ENCODE measurements at places on chromosomes 7 and 10. TPM values are rescaled to one million over a fixed set of nuclear protein-coding genes. Genes with fewer than 3 reads are reported as not detected.

- DNase-seq, result no peak
These were observed 63.6 kb downstream of the ANKRD7 start for GRCh38 chr7:118288098-118288497.

Gene MMP21
- not detected for total RNA-seq

DNA sequence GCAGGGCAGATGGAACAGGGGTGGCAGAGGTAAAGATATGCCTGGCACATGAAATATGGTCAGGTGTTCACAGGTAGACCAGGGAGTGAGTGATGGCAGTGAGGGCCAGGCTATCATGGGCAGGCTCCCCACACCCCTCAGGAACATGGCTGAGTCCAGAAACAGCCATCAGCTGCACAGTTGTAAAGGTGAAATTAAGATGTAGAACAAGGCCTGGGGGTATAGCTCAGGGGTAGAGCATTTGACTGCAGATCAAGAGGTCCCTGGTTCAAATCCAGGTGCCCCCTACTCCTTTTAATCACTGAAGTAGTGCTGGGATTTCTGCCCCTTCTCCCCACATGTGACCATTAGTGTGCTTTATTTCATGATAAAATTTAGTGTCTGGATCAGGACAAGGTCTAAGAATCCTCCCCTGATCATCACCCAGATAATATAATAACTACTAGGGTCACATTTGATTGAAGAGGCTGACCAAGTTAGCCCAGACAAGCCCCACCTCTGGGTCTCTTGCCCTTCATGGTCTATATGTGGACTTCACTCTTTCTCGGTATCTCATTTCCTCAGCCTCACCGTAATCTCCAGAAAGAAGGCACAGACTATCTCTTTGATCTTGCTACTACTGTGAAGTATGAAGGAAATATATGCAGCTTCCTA, 69.0 kb downstream of the ZNF783 start:
- DNase-seq, result no peak

DNA sequence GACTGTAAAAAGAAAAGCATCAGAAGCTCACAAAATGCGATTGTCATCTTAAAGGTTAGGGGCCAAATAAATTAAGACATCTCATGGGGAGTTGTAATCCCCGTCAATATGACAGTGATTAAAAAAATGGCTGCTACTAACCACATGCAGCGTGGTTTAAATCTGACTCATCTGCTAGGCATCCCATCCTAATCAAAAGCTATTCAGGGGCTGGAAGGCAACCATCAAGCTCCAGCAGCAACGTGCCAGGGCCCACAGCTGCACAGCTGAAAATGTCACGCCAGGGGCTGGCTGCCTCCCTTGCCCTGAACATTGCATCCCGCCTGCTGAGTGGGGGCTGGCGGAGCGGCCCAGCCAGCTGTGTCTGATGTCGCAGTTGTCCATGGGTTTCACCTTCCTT, 66.3 kb upstream of the FRMD4A start:
- no peak for DNase-seq

GRCh38 chr7:122291189-122291588, 13.4 kb downstream of the FEZF1 start:
- DNase-seq, result no peak

DNA sequence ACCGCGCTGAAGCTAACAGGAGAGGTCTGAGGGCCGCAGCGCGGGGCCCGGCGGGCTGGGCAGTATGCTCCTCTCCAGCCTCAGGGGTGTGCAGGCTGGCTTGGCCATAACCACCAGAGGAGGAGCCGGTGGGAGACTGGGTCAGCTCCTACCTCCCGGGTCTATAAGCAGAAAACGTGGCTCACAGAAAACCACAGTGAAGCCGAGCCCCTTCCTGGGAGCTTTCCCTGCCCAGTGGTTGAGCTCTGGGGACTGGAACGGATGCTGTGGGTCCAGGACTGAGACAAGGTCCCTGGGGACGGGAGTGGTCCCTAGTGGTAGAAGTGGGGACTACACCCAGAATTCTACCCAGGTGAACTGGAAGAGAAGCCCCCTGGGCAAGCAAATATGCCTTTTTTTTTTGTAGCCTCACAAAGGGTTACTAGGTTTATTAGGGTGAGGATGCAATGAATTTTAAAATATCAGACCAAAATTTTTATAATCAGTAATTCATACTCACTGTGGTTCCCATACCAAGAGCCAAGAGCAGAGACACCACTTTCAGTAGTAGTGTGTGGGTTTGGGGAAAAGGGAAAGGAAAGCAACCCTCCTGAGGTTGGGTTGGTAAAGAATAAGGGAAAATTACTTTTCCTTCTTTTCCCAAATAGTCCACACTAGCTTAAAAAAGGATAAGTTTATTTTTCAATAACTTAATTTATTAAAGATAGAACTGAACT, 67.9 kb upstream of the PRKCQ start:
- DNase-seq, result no peak

Gene STAG3
- 0.15 TPM for total RNA-seq

- peak; percentile 10 for DNase-seq
These were observed 5.2 kb downstream of the PHYHIPL start for GRCh38 chr10:59181668-59182067.

DNA sequence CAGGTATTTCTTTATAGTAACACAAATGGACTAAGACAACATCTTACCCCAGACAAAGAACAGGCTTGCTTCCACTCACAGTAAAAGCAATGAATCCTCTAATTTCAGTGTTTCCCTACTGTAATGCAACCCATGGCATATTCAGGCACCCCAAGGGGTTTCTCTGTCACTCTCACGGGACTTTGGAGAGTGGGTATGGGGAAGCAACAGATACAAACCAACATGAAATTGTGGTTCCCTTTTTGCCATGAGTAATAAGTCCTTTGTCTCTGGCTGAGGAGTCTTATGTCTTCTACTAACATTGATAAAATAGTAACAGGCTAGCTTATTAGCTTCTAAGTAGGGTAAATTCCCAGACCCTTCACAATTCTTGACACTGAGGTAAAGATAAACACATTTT, 51.4 kb upstream of the AOAH start:
- DNase-seq, result no peak

Gene CRPPA
- total RNA-seq, result 2.0 TPM

Gene SNCG
- total RNA-seq, result 42.3 TPM

DNA sequence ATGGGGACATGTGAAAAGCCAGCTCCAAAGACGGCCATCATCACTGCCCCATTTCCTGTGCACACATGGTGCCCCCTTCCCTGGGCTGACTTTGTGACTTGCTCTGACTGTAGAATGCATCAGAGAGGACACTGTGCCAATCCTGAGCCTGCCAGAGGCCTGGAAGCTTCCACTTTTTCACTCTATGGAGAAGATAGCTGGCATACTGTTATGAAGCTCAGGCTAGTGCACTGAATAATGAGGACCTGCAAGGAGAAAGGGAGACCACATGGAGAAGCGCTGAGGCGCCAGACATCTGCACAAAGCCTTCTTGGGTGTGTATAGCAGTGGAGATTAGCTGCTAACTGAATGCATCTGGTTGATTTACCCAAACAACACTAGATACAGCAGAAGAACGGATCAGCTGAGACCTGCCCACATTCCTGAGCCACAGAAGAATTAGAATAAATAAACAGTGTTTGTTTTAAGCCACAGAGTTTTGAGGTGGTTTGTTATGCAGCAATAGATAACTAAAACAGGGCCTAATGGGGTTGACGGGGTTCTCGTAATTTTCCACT, 58.9 kb upstream of the C10orf90 start:
- DNase-seq, result no peak

Gene RFC2
- total RNA-seq, result 17.6 TPM

DNA sequence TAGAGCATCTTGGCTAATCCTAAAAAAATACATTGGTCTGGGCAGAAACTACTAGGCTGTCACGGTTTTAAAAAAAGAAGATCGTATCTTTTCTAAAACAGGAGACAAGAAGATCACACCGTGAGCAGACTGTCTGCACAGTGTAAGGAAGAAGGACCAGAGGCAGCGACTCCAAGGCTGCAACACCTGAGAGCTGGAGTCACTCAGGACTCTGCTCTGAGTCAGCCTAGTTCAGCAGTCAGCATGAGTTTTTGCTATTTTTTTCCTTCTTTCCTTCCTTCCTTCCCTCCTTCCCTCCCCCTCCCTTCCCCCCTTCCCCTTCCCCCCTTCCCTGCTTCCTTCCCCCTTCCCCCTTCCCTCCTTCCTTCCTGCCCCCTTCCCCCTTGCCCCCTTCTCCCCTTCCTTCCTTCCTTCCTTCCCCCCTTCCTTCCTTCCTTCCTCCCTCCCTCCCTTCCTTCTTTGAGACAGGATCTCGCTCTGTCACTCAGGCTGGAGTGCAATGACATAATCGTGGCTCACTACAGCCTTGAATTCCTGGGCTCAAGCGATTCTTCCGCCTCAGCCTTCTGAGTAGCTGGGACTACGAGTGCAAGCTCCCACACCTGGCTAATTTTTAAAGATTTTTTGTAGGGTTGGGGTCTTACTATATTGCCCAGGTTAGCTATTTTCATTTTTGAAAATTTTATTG, 24.4 kb downstream of the BAG3 start:
- no peak for DNase-seq

Gene EZH2
- total RNA-seq, result 3.1 TPM

DNA sequence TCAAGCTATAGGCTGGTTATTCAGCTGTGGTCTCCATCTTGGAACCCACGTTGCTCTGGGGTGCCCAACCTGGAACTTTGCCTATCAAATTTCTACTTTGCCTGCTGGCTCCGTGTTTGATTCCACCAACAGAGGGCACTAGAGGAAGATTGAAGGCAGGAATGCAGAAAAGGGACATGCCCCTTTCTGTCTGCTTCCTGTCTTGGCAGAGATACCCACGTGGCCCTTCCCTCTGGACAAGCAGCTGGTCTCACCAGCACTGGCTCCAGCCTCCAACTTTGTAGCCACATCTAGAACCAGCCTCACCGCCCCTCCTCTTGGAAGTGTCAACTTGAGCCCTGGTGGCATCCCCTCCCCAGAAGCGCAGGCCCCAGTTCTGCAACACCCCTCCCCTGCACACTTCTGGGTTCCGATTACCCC, 52.1 kb upstream of the ZNF438 start:
- DNase-seq, result no peak

DNA sequence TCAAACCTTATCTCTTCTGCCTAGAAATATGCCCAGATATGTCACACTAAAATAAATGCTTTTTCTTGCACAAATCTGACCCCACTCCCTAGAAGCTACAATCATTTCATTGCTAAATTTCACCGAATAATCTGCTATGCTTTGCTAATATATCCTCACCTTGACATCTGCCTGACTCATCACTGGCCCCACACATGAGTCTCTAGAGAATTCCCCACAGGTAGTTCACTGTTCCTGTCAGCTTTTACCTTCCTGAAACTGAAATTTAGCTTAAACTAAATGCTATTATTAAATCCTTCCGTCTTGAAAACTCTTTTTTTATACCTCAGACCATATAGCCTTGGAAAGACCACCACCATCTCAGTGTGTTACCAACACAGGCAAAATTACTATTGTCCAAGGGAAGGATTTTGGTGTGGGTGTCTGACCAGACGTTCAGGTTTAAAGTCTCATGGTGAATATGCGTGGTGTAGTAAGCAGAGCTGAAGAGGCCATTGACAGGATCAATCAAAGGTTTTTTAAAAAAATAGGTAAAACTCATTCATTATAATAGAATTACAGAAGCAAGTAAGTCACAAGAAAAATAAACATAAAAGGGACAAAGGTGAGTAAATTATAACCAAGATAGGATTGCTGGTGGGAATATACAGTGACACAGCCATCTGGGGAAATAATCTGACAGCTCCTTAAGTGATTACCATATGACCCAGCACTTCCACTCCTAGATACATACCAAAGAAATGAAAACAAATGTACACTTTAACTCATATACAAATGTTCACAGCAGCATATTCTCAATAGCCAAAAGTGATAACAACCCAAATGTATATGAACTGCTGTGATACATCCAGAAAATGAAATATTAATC, 173.5 kb downstream of the KMT2E start:
- no peak for DNase-seq

- DNase-seq, result no peak
These were observed 3.9 kb upstream of the TMEM184A start for GRCh38 chr7:1559626-1560590.

DNA sequence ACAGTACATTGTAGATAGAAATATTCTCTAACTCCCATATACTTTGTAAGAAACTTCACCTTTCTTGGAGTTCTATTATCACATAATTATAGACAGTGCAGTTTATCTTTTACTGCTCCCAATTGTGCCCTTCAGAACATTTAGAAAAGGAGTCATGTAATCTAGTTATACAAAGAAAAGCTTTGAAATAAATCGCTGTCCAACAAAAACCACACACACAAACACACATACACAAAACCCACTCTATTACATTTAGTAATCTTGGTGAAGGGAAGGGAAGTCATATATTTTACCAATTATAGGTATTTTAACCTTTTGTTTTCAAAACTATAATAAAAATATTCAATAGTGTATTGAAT, 26.9 kb downstream of the ARL4A start:
- DNase-seq, result no peak

GRCh38 chr10:117938104-117938503, 108.6 kb downstream of the RAB11FIP2 start:
- no peak for DNase-seq

Gene SLC16A12
- 0.58 TPM for total RNA-seq

DNA sequence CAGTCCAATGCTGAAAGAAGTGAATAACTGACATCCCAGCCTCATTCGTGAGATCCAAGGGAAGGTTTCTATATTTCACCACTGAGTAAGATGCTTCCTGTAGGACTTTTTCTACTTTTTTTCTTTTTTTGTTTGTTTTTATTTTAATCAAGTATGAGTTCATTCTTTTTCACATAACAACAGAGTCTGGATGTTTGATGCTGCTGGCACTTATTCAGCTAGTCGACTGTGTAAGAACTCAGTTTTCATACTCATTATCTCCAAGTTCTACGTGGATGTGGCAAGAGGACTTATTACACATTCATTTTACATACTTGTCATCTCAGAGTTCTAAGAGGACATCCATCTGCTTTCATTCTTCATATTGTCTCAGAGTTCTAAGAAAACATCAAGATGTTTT, 86.9 kb downstream of the CPXM2 start:
- DNase-seq, result no peak

Gene NPSR1
- total RNA-seq, result not detected

GRCh38 chr10:102555781-102556328, 52.1 kb downstream of the SUFU start:
- no peak for DNase-seq

GRCh38 chr7:66050990-66051448, 24.6 kb upstream of the ASL start:
- no peak for DNase-seq
